IMR-90 (cell line): ENCODE measurements at places on chromosomes 12 and 14. TPM values are rescaled to one million over a fixed set of nuclear protein-coding genes. Genes with fewer than 3 reads are reported as not detected.

The ZNF384 gene
- total RNA-seq, result 16.3 and 17.5 TPM in 2 replicates

The TMTC1 gene
- total RNA-seq, result 31.9 and 36.4 TPM in 2 replicates

The DLK1 gene
- total RNA-seq, result under 0.01 TPM in 1 of 2 replicates, not detected in the other

The AVPR1A gene
- not detected in 2 replicates for total RNA-seq

The CLMN gene
- total RNA-seq, result under 0.01 and 0.18 TPM in 2 replicates

The TAS2R8 gene
- total RNA-seq, result not detected in 2 replicates

The SIRT4 gene
- total RNA-seq, result 0.83 and 2.0 TPM in 2 replicates

The FOXN4 gene
- not detected in 2 replicates for total RNA-seq

The IFNG-AS1 gene
- not detected in 2 replicates for total RNA-seq

The FGF6 gene
- not detected in 2 replicates for total RNA-seq

The CKB gene
- total RNA-seq, result 17.7 and 31.7 TPM in 2 replicates

The RNASE3 gene
- total RNA-seq, result not detected in 2 replicates

The SIX6 gene
- total RNA-seq, result not detected in 2 replicates

The CCND2 gene
- 2.3 and 2.8 TPM in 2 replicates for total RNA-seq

The GAS2L3 gene
- 15.6 and 27.2 TPM in 2 replicates for total RNA-seq
